Stimulated activated naive B cell treated with anti-CD40 and anti-IgM and Interleukin-4, amounts not matched to agents 10 μg/mL and 1 μg/mL and 100 μg/mL, for 72 hours (primary cell): ENCODE measurements at places on chromosomes 5 and 9.

- DNase-seq, result no peak
Observed at GRCh38 chr5:124161266-124161665, 585.2 kb downstream of the ZNF608 start.

- DNase-seq, result no peak
Observed at GRCh38 chr9:99351647-99352046, 129.6 kb downstream of the SEC61B start.

GRCh38 chr5:103120607-103121200, 603 bp downstream of the PPIP5K2 start:
- peak; percentile 11 for DNase-seq

- no peak for DNase-seq
Observed at GRCh38 chr5:53555160-53555559, 5.3 kb upstream of the NDUFS4 start.

GRCh38 chr5:89374818-89375521, 492.0 kb upstream of the MEF2C start:
- no peak for DNase-seq

GRCh38 chr5:132674671-132675506, 1.1 kb downstream of the IL4 start:
- DNase-seq, result no peak

- DNase-seq, result no peak
Observed at GRCh38 chr9:98567540-98568233, 141.0 kb downstream of the GABBR2 start.

DNA sequence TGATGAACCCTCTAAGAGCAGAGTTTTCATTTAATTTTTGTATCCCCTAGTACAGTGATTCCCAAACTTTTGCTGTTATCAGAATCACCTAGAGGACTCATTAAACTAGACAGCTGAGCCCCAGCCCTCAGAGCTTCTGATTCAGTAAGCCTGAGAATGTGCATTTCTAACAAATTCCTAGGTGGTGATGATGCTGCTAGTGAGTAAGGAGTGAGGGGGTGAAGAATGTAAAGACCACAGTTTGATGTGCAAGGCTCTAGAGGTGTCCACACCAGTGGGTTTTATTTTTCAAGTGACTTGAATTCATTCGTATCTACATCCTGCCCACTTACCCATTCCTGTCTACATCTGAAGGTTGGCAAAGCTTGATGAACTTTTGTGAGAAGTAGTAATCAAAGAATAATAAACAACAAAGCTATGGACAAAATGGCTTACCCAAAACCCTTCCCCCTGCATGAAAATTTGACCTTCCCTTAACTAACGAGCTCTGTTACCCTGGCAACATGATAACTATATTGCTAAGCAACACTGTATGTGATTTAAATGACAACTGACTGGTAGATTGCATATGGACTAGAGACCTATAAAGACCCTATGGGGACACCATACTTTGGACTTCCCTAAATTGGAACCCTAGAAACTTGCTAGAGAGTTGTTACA, 35.2 kb downstream of the DTWD2 start:
- DNase-seq, result no peak

DNA sequence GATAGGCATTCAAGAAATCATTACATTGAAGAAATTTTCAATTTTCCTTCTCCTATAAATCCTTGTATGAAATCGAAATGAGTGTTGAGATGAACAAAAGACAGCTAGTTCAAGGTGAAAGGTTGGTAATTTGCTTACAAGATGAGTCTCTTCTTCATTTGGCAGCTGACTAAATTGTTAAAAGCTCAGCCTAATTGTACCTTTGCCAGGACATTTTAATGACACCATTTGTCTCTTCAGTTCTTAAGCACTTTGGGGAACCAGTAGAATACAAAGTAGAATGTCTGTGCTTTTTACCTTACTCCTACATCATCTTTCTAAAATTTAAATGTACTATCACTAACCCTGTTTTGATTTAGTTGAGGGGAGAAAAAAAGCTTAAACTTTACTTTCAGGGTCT, 59.4 kb downstream of the GRAMD2B start:
- DNase-seq, result no peak

DNA sequence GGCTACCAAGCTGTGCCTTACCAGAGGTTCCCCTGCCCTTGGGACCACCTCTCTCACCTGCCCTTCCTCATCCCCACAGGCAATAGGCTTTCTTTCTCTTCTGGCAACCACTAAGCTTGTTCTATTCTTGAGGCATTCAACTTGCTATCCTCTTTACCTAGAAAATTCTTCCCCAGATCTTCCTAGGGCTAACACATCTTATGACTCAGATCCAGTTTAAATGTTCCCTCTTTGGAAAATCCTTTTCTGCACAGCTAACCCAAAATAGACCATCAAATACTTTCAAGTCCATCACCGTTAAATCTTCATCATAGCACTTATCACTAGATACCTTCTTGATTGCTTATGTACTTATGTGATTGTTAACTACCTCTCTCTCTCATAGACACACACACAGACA, 93.7 kb downstream of the ENC1 start:
- no peak for DNase-seq

GRCh38 chr5:34708777-34709176, 52.6 kb downstream of the RAI14 start:
- no peak for DNase-seq

DNA sequence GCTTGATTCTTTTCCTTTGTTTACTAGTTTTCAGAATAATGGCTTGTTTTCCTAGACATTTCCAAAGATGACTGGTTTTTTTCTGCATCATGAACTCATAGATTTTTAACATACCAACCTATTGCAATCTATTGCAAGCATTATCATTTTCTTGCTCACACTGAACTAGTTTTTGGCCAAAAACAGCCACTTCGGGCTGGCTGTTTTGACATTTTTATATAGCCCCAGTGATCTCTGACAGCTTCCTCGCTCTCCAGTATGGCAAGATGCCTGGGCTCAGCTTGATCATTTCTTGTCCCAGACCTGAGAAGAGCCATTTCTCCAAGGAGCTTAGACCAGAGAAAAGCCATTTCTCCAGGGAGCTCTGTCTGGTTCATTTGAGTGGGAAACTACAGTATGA, 94.3 kb upstream of the MAMDC2 start:
- no peak for DNase-seq

DNA sequence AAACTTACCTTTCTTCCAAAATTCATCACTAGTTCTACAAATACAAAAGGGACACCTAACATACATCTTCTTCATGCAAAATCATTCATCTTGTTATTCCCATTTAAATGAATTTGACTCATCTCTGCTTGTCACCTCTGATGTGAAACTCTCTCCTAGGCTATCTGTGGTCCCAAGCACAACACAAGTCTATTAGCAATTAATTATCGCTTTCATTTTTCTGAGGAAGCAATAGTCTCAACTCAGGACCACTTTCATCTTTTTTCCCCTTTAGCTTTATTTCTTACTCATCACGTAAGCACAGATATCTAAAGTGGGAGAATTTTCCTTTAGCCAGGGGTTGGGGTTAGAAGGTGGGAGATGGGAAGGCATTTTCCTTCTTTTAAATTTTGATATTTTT, 131.9 kb downstream of the ST8SIA4 start:
- no peak for DNase-seq

DNA sequence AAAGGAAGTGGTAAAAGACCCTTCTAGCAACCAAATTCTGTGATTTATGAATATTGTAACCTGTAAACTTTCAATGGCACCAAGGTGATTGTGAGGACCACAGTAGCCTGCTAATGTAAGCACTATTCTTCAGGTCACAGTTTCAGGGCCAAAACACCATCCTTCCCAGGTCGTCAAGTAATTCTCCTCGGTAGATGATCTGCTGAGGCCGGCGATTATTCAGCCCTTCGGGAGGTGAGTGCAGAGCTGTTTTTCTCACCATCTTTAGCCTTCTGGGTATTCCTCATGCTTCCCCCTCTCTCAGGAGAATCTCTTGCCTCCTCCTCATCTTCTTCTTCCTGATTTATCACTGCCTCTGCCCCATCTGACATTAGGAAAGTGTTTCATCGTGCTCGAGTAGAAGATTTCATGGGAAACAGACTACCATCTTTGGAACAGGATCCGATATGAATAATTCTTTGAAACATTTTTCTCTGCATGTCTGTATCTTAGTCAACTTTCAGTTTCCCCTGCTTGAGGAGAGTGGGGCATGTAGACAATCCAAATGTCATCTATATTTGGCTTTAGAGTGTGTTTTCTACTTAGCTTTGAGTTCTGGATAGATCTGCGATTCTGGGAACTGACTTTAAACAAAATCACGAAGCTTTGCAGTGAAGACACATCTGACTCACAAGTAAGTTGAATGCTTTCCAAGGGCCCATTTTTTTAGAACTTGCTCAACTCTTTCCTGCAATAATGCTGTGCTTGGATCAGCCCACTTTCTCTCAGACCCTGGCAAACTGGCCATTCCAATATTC, 173.9 kb downstream of the AOPEP start:
- no peak for DNase-seq
